Stimulated activated CD4-positive, alpha-beta T cell treated with anti-CD3 and anti-CD28 coated beads, Interleukin-2, amount 100 ng/mL, for 24 hours (primary cell): ENCODE measurements at places on chromosomes 11 and 22.
A peak's percentile ranks its signal among the peaks of the same experiment; 100 is the strongest.

GRCh38 chr11:39365809-39366436 is 2093.5 kb downstream of the LRRC4C start:
- no peak for DNase-seq

DNA sequence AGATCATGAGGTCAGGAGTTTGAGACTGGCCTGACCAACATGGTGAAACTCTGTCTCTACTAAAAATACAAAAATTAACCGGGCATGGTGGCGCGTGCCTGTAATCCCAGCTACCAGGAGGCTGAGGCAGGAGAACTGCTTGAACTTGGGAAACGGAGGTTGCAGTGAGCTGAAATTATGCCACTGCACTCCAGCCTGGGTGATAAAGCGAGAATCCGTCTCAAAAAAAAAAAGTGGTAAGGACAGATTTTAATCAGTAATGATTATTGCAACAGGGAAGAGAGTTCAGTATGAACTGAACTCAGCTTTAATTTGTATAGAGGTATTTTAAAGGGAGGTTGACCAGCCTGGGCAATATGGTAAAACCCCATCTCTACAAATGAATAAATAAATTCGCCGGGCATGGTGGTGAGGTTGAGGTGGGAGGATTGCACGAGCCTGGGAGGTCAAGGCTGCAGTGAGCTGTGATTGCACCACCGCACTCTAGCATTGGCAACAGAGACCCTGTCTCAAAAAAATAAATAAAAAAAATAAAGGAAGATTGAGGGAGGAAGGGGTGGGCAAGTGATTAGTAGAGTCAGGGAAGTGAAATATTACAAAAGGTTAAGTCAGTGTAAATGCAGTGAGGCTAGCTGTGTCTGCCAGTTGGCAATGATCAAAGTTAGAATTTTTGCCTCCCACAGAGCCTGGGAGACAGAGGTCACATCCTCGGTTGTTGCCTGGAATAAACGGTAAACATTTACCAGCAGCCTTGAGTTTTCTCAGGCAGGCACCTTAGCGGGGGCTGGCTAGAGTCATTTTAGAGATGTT is 2.6 kb upstream of the MCM5 start:
- DNase-seq: no peak

- DNase-seq: no peak
These were observed 36.3 kb downstream of the MRE11 start for GRCh38 chr11:94457118-94458029.

DNA sequence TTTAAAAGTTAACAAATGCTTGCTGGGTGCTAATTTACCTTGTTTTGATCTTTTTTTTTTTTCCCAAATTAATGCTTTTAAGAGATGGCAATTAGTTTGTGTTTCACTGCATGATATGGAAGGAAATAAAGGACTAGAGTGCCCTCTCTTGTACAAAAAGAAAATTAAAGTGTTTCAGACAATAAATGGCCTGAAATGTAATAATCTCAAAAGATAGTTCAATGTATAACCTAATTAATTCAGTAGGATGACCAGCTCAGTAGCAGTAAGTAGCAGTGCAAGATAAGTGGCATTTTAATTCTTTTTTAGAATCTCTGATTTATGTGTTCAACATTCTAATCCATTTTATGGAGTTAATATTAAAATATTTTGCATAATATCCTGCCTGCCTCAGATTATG is 39.9 kb upstream of the MYO18B start:
- DNase-seq: no peak

DNA sequence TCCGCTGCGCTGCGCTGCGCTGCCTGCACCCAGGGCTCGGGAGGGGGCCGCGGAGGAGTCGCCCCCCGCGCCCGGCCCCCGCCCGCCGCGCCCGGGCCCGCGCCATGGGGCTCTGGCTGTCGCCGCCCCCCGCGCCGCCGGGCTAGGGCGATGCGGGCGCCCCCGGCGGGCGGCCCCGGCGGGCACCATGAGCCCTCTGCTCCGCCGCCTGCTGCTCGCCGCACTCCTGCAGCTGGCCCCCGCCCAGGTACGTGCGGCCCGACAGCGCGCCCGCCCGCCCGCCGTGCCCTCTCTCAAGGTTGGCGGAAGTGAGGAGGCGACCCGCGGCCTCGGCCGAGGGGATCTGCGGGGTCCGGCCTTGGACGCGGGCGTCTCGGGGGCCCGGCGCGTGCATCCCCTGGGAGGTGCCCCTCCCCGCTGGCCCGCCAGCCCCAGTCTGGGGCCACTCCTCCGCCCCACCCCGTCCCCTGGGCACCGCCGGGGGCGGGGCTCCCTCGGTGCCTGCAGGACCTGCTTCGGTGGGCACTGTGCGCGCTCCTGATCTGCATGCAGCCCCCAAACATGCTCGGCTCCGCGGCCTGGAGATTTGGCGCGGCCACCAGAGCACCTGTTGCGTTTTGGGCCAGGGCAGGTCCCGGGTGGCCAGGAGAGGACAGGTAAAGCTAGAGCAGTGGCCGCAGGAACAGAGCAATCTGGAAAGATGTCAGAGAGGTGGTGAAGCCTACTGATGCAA is 429 bp downstream of the VEGFB start:
- peak; percentile 63 for DNase-seq

GRCh38 chr11:78742430-78742829 is 167.8 kb upstream of the NARS2 start:
- no peak for DNase-seq

- DNase-seq: no peak
These were observed 16.4 kb upstream of the SYVN1 start for GRCh38 chr11:65150509-65151299.

- no peak for DNase-seq
These were observed 1.6 kb downstream of the NFAM1 start for GRCh38 chr22:42430528-42431125.

DNA sequence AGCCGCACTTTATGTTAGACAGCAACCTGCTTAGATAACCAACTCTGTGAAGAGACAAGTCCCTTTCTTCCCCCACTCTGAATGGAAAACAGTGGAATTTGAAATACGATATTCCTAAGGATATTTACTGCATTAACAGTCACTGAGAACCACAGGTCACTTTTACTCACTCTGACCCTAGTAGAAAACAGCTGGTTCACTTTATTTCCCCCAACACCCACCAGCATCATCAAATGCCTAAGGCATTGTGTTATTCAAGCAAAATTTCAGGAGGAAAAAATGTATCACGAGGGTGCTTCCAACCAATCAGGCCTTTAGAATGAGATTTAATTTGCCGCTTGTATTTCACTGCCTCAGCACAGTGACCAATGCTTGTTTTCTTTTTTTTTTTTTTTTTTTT is 1134.1 kb upstream of the CCDC90B start:
- no peak for DNase-seq

GRCh38 chr11:25317216-25317615 is 820.4 kb downstream of the LUZP2 start:
- no peak for DNase-seq

DNA sequence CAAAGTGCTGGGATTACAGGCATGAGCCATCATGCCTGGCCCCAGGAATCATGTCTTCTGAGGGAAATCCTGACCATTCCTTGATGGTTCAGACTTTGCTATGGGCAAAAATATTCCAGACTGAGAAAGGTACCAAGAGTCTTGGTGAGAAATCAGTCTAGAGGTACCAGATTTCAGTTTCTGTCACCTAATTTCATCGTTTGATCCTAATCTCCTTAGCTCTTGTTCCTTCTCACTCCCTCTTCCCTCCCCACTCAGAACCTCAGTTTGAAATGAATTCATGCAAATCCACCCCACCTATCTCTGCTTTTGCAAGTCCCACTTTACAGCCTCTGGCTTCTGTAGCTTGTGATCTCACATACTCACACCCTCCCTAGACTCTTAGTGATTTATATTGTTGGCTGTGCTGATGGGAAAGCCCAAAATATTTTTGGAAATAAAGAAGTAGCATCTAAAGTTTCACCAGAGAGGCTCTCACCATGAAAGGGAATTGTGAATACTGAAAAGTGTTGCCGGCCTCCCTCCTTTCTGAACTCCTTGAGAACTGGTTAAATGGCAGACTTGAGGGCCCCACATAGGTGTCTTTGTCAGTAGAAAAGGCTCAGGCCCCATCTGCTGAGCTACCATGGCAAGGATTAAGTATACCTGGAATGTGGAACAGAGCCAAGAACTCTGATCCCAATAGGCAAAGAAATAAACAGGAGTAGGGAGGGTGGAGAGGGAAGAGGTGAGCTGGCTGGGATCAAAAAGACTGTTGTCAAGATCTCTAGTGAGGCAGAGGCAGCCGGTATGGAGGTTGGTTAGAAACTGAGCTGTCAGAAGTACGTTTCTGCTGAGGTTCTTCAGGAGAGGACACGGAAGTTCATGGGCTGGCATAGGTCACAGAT is 190.5 kb upstream of the MTMR2 start:
- DNase-seq: no peak

- DNase-seq: no peak
These were observed 197.8 kb downstream of the ETS1 start for GRCh38 chr11:128389461-128389976.

- peak; percentile 36 for DNase-seq
These were observed 102.7 kb downstream of the MRTFA start for GRCh38 chr22:40533712-40534378.

DNA sequence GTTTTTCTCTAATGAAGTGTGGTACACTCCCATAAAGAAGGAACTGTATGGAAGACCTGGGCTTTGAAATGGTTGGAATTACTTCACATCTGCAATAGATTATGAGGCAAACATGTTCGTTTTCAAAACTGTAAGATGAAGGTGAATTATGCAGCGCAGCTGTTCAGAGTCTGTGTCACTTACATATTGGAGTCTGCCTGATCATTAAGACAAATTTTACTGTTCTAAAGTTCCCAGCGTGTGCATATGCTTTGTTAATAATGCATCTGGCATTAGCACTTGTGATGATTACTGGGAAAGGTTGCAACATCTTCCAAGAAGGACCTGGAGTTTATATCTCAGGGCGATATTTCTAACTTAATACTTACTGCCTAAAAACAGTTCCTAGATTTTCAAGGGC is 255.2 kb upstream of the ZC3H12C start:
- DNase-seq: no peak

DNA sequence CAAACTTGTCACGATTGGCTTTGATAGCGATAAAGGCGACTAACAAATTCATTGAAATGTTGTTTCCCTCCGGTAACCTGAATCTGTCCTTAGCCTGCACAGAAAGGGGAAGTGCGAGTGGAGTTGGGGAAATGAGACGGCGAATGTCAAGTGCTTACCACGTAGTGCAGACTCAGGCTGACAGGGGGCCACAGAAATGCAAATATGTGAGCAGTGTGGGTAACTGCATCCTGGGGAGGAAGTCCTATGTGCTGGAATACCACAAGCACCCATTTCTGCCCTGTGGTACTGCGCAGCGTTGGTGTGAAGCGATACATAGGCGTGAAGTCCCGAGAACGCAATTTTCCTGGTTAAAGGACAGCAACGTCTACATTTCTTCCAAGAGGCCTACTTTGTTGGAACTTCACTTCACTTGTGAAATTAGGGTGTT is 869 bp upstream of the EIF4ENIF1 start:
- peak; percentile 58 for DNase-seq

DNA sequence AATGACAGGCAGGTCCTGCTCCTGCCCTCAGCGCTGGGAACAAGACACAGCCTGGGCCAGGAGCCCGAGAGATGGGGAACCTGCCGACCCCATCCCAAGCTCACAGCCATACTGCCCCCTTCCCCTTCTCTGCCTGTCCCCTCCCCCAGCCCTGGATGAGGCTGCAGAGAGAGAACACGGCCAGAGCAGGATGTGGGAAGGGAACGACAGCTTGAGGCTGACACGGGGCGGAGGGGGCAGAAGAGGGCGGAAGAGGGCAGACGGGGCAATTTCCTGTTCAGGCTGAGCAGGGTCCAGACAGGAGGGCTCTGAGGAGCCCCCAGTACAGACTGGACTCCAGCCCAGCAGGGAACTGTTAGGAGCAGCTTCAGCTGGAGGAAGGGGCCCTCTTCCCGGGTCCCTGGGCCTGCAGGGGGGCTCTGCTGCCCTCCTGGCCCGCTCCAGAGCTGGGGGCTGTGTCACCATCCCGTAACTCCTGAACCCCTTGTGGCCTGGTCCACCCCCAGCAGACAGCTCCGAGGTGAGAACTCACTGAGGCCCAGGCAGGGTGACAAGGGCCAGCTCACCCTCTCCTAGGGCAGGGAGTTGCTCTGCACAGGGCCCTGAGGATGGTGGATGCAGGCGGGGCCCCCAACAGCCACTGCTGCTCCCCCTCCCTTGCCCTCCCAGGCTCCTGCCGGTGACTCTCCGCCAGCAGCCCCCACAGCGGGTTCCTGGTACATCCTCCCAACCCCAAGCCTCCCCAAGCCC is 5.7 kb downstream of the CTSD start:
- peak; percentile 48 for DNase-seq

GRCh38 chr11:133710241-133710640 is 135.1 kb downstream of the SPATA19 start:
- DNase-seq: no peak

GRCh38 chr11:129578006-129578405 is 202.4 kb downstream of the BARX2 start:
- no peak for DNase-seq

- DNase-seq: no peak
These were observed 62.5 kb upstream of the RRM1 start for GRCh38 chr11:4032097-4032496.

- no peak for DNase-seq
These were observed 139.1 kb upstream of the MTMR2 start for GRCh38 chr11:96063053-96063452.

DNA sequence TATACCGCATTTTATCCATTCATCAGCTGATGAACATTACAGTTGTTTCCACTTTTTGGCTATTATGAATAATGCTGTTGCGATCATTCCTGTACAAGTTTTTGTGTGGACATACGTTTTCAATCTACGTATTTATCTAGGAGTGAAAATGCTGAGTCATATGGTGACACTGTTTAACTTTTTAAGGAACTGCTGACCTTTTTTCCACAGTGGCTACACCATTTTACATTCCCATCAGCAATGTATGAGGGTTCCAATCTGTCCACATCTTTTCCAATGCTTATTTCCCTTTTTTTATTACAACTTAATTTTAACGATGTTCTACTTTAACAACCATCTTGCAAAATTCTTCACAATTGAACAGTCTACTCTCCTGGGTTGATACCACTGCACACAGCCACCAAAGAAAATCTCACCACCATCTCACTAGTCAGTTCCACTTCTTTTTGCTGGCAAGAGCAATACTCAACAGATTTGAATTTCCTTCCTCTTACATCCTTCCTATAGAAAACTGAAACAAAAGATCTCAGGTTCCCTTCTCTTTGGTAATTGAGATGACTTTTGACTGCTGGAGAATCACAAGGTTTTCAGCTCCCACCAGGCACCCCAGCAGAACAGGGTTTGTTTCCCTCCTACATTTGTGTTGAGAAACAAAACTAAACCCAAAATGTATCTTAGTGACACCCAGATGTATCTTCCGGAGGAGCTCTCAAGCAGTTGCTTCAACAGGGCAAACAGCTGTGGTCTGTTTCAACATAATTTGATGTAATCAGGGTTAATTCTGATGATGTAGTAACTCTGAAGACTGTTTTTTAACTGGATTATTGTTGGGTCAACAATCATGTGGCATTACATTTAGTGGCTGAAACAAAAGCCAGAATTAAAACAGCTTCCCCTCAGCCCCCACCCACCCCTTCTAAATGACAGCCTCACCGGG is 7.0 kb upstream of the GAB2 start:
- DNase-seq: no peak

- no peak for DNase-seq
These were observed 164.6 kb downstream of the IGLL1 start for GRCh38 chr22:23415490-23415851.
